ENCODE measurements at places on chromosomes 3 and 15. TPM values are rescaled to one million over a fixed set of nuclear protein-coding genes. Genes with fewer than 3 reads are reported as not detected.

DNA sequence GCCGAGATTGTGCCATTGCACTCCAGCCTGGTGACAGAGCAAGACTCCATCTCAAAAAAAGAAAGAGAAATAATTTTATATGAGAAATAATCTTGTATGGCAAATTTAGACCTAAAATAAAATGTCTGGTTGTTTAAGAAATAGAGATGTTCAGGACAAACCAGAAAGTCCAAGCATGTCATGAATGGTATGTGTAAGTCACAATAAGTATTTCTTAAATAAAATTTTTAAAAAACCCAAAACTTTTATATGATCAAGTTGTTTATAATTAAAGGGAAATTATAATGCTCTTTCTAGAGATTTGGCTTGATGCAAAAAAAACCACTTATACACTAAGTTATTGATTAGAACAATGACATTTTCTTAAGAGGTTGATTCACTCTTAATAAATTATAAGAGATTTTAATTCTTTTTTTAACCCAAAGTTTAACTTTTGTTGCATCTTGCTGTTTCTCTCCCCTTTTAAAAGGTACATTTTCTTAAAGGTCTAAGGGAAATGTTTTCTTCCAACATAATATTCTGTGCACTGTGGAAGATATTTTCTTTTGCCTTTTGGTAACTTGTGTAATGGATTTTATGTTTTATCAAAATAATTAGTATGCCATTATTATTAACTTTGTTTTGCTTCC, 105.7 kb downstream of the RTP4 start:
- peaks cover 17% of the 10 kb centered on the region for H3K27me3 ChIP-seq
- H3K27ac ChIP-seq: no peak overlapping the region
- no peak overlapping the region for H3K4me3 ChIP-seq
- no peaks in the 10 kb centered on the region for H3K4me1 ChIP-seq
- peaks cover 9% of the 10 kb centered on the region for H3K36me3 ChIP-seq
- no peak for DNase-seq

DNA sequence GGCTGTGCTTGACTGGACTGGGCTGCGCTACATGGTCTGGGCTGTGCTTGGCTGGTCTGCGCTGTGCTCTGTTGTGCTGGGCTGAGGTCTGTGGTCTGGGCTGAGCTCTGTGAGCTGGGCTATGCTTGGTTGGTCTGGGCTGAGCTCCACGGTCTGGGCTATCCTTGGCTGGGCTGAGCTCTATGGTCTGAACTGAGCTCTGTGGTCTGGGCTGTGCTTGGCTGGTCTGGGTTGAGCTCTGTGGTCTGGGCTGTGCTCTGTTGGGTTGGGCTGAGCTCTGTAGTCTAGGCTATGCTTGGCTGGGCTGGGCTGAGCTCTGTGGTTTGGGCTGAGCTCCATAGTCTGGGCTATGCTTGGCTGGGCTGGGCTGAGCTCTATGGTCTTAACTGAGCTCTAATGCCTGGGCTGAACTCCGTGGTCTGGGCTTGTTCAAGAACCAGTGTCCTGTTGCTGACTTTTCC, 92.0 kb downstream of the PLXNA1 start:
- no peak overlapping the region for H3K4me3 ChIP-seq
- H3K4me1 ChIP-seq: peaks cover 6% of the 10 kb centered on the region
- H3K36me3 ChIP-seq: no peaks in the 10 kb centered on the region
- no peak for DNase-seq
- no peak overlapping the region for H3K27ac ChIP-seq
- H3K27me3 ChIP-seq: peaks cover 6% of the 10 kb centered on the region

DNA sequence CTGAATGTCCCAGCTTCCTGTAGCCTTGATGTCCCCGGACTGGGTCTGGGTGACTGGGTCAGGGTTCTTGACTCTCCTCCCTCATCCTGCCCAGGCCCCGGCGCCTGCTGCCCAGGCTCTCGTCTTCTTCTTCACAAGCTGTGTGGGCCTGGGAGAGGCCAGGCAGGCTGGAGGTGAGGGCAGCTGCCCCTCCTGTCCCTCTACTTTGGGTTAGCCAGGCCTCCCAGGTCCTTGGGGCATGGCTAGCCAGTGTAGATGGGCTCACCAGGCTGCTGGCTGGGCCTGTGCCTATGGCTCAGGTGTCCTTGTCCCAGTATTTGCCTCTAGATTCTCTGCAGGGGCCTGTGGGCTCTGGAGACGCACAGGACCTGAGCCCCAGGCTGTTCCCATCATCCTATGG, 31.8 kb downstream of the TKT start:
- H3K4me3 ChIP-seq: no peak overlapping the region
- peaks cover 7% of the 10 kb centered on the region for H3K36me3 ChIP-seq
- H3K4me1 ChIP-seq: peaks cover 7% of the 10 kb centered on the region
- no peak for DNase-seq

GRCh38 chr3:20040548-20041196, 426 bp downstream of the KAT2B start:
- peak overlapping the region; percentile 97 for H3K4me3 ChIP-seq
- H3K27me3 ChIP-seq: no peaks in the 10 kb centered on the region
- H3K4me1 ChIP-seq: peaks cover 53% of the 10 kb centered on the region

DNA sequence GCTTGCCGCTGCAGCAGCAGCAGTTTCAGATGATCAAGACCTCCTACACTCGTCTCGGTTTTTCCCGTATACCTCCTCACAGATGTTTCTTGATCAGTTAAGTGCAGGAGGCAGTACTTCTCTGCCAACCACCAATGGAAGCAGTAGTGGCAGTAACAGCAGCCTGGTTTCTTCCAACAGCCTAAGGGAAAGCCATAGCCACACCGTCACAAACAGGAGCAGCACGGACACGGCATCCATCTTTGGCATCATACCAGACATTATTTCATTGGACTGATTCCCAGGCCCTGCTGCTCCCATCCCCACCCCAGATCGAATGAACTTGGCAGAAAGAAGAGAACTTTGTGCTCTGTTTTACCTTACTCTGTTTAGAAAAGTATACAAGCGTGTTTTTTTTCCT, 17.6 kb downstream of the CALML4 start:
- H3K27ac ChIP-seq: peak overlapping the region; percentile 21
- H3K36me3 ChIP-seq: peaks cover 24% of the 10 kb centered on the region
- no peak overlapping the region for H3K4me3 ChIP-seq
- no peak for DNase-seq
- H3K27me3 ChIP-seq: no peaks in the 10 kb centered on the region

DNA sequence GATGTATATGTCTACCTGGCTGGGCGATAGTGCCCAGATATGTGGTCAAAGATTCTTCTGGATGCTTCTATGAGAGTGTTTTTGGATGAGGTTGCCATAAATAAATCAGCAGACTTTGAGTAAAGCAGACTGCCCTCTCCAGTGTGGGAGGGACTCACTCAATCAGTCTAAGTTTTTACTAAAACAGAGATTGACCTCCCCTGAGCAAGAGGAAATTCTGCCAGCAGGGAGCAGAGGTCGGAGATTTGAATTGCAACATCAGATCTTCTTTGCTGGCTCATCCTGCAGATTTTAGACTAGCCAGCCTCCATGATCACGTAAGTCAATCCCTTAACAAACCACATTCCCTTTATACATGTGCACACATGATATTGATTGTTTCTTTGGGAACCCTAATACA, 300.9 kb downstream of the MCTP2 start:
- no peak overlapping the region for H3K4me3 ChIP-seq
- H3K27me3 ChIP-seq: peaks cover 19% of the 10 kb centered on the region
- no peaks in the 10 kb centered on the region for H3K4me1 ChIP-seq
- H3K36me3 ChIP-seq: no peaks in the 10 kb centered on the region

The GABRG3 gene
- total RNA-seq: not detected

GRCh38 chr3:31671976-31672375, 139.3 kb downstream of the STT3B start:
- no peak overlapping the region for H3K27ac ChIP-seq
- H3K4me3 ChIP-seq: no peak overlapping the region
- H3K36me3 ChIP-seq: no peaks in the 10 kb centered on the region
- H3K4me1 ChIP-seq: no peaks in the 10 kb centered on the region

DNA sequence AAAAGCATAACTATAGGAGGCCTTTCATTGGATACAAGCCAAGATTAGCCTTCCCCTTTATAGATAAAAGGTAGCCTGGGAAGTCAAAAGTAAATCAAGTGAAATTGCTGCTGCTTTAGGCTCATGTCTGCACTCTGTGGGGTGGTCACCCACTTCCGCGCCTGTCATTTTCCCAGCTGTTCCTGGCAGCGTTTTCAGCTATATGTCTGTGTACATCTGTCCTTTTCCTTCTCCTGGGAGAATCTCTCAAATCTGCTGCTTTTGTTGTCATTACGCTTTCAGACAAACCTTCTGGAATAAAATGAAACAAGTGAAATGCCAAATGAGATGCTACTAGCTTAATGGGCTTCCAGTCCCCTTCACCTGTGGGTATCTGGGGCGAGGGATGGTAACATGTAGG, 211.8 kb downstream of the MCTP2 start:
- DNase-seq: no peak
- no peak overlapping the region for H3K27ac ChIP-seq
- peaks cover 9% of the 10 kb centered on the region for H3K36me3 ChIP-seq
- no peaks in the 10 kb centered on the region for H3K4me1 ChIP-seq
- no peaks in the 10 kb centered on the region for H3K27me3 ChIP-seq

The IFT122 gene
- 20.5 TPM for total RNA-seq

DNA sequence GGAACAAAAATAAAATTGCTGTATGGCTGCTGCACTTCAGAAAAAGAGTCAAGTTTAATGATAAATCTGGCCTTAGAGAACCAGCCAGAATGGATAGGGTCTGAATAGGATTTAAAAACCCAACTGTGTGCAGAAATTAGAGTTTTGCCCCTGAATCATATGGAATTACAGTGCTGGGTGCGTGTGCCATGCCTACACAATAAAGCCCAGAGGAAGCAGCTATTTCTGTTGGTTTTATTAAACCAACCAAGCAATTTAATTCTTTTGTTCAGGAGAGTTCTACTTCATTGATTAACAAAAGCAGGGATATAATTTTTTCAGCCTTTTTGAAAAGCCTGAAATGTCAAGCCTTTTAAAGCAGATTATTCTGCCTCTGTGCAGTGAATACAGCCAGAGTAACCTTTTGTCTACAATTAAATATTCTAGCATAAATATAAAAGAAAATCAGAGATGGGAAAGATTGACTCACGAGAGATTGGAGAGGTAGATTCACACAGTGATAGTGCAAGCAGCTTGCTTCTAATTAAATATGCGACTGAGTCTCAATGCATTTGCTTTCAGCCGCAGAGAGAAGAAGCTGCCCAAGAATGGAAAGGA, 66.7 kb upstream of the DNAJC19 start:
- H3K36me3 ChIP-seq: no peaks in the 10 kb centered on the region
- H3K27ac ChIP-seq: no peak overlapping the region
- no peaks in the 10 kb centered on the region for H3K4me1 ChIP-seq
- H3K4me3 ChIP-seq: no peak overlapping the region
- DNase-seq: no peak

The DOCK3 gene
- 9.7 TPM for total RNA-seq

The GP5 gene
- total RNA-seq: 1.6 TPM

Data from activated T-cell treated with anti-CD3 and anti-CD28 coated beads, Interleukin-2, amount 50 U/mL, for 72 hours (primary cell).